T-helper 1 cell (primary cell): ENCODE measurements at places on chromosomes 3 and 15.

DNA sequence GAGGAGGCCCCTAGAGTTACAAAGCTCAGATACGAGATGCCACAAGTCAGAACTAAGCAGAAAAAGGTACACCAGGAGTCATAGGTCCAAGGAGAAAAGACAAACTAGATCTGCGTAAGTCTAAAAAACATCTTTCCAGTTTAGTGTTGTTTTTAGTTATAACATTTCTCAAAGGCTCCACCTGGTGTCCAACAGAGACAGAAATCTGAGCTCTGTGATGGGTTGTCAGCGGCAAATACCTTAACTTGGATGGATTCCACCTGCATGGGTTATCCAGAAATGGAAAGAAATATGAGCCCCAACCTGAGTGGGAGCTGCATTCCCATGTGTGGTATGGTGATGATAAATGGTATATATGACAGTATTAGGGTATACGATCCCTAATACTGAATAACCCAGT is 238.6 kb upstream of the CHRM5 start:
- DNase-seq = no peak

- DNase-seq = no peak
These were observed 976.0 kb downstream of the GBE1 start for GRCh38 chr3:80785475-80785874.

- peak; percentile 58 for DNase-seq
These were observed at the start of gene IRAK2 for GRCh38 chr3:10164546-10165393. IRAK2 (plus strand) TSS chr3:10164919; CDS start chr3:10164955, 36 bp downstream.

DNA sequence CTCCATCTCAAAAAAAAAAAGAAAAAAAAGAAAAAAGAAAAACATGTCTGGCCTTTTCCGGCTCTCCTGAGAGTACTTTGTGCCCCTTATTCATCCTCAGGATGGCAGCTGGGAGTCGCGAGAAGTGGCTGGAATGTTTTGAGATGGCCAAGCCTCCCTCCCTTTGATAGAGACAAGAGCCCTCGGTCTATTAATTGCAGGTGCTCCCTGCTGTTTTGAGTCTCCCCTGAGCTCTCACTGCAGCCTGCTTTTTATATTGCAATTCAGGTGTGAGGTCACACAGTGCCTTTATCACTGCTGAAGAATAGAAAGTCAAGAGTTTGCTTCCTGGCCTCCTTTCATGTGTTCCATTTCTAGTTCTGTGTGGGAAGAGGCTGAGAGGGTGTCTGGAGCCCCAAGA is 10.9 kb downstream of the CA12 start:
- no peak for DNase-seq

DNA sequence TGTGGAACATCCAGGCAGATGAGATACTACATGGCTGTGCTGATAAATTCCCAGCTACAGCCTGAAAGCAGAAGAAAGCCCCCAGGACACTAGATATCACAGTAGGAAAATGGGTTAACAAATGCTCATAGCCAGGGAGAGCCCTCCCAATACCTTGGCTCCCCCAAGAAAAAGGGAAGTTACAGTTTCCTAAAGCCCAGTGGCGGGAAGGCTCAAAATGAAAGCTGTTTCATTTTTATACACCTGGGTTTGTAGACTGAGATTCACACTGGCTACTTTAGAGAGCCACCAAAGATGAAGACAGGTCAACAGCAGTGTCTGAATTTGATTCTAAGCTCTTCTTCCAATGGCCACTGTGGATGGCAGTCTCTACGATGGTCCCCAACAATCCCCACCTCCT is 55.0 kb upstream of the TOPAZ1 start:
- DNase-seq = no peak

DNA sequence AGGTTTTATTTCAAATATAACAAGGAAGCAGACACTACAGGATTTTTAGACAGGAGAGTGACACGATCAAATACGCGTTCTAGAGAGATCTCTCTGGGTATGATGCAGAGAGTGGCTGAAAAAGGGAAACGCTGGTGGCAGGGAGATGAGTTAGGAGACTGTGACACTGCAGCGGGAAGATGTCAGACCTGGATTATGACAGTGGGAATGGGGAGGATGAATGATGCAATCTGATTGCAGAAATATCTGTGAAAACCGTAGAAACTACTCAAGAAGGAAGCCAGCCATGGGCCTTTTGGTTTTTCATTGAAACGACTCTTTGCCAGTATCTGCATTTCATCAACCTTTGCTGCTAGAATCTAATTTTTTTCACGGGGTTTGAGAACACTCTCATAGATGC is 157.9 kb downstream of the FAM43A start:
- DNase-seq = no peak
